Immature natural killer cell (primary cell): ENCODE measurements at places on chromosomes 5 and 9.

GRCh38 chr9:99052815-99053715 lies 51.8 kb upstream of the TGFBR1 start:
- DNase-seq: peak; percentile 49

DNA sequence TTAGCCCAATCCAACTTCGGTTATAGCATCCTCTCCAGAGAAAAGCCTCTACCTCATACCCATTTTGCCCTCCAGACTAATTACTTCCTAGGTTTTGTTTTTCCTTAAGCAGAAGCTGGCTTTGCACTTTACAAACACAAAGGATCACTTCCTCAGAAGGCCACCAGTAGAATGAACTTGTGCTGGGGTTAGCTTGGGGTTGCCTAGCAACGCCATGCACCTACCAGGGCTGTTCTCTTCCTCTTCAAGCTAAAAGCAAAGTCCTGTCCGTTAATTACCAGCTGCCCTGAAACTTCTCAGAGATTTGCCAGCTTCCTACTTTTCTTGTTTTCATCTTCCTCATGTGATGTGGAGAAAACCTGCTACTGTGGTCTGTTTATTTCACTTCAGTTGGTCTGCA lies 132.0 kb upstream of the WWC1 start:
- no peak for DNase-seq

GRCh38 chr5:155850370-155850769 lies 476.6 kb upstream of the SGCD start:
- no peak for DNase-seq

DNA sequence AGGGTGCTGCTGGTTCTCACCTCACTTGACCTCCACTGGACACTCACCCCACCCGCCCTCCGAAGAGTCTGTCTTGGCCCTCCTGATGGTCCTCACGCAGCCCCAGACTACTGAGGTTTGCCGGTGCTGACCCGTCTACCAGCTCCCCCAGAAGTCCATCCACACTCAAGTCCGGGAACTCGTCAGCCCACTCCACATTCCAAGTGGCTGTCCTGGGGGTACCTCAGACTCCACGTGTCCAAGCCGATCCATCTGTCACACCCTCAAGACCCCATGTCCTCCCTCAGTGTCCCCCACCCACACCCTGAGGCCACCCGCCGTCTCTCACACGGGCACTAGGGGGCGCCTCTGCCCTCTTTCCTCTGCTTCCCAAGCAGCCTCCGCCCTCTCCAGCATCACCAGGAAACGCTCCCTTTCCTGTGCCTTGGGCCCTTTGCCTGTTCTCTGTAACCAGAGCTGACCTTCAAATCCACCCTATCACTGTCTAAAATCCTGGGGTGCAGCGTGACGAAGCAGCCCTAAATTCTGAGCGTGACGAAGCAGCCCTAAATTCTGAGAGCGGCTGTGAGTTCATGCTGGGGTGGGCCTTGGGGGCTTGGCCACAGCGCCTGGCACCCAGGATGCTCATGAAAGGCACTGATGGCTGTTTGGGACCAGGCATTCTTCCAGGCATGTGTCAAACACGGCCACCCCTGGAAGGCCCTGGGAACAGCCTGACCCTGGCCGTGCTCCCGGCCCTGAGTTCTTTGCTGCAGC lies 95.7 kb downstream of the KCNT1 start:
- no peak for DNase-seq

DNA sequence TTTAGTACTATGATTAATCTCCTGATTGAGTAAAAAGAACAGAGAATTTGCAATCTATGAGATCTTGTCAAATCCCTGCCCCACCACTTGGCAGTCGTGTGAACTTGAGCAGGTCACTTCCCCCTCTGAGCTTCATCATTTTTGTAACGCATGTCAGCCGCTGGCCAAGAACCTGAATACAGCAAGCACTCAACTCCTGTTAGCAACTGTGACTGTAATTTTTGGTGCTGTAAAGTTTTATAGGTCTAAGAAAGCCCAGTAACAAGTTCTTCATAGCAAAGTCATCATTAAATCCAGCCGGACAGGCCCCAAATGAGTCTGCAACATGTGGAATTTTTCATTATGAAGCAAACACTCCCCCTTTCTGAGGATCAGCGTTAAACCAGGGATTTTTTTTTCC lies 49.4 kb downstream of the DRD1 start:
- DNase-seq: no peak

GRCh38 chr5:31531888-31532547 lies at the start of the genes C5orf22 and DROSHA:
C5orf22 (plus strand) TSS chr5:31532301; CDS start chr5:31532393, 92 bp downstream.
DROSHA (minus strand) TSS chr5:31532093; CDS start chr5:31529059, 3,034 bp downstream.
- peak; percentile 88 for DNase-seq

GRCh38 chr5:114237766-114238165 lies 124.1 kb upstream of the KCNN2 start:
- DNase-seq: no peak

GRCh38 chr5:125311743-125312142 lies 565.3 kb upstream of the ZNF608 start:
- DNase-seq: no peak

DNA sequence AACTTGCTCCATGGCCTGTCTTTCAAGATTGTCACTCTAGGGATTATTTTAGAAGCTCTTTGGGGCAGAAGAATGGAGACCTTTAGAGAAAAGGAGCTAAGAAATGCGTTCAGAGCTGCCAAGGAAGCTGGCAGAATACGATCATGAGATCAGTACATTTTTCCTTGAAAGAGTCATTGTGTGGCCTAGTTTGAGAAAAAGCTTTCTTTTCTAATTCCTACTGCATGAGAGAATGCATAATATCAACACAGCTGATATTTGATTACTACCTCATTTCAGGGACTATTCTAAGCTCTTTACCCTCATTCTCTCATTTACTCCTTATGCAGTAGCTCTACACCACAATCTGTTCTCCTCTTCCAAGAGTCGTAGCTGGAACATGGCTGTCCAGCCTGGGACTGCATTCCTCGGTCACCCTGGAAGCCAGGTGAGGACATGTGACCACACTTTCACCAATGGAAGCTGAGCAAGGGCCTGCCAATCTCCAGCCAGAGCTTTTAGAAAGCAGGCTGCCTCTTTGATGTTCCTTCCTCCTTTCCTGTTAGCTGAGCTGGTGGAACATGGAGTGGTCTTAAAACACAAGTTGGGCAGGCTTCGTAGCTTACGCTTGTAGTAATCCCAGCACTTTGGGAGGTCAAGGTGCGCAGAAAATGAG lies 99.3 kb upstream of the LHFPL2 start:
- no peak for DNase-seq

- DNase-seq: no peak
These were observed 490.4 kb upstream of the ACO1 start for GRCh38 chr9:31894008-31894407.

- no peak for DNase-seq
These were observed 53.9 kb downstream of the RAI14 start for GRCh38 chr5:34709861-34710673.

DNA sequence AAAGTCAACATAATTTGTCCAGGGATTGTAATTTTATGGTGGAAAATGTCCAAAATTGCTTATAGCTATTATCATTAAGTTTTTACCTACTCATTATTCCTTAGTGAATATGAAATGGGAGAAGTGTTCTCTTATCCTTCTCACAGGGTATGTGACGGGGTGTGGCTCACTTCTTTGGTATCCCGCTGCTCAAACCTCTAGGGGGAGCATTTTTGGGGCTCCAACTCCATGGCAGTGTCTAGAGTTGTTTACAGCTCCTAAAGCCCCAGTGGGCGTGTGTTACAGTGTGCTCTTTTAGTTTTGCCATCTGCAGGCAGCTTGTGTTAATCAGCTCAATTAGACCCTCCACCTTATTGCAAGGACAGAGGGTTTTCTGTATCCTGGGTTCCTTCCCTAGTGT lies 89.4 kb downstream of the CDKN2A start:
- DNase-seq: no peak

- DNase-seq: no peak
These were observed 509 bp downstream of the LVRN start for GRCh38 chr5:115962565-115963402.

DNA sequence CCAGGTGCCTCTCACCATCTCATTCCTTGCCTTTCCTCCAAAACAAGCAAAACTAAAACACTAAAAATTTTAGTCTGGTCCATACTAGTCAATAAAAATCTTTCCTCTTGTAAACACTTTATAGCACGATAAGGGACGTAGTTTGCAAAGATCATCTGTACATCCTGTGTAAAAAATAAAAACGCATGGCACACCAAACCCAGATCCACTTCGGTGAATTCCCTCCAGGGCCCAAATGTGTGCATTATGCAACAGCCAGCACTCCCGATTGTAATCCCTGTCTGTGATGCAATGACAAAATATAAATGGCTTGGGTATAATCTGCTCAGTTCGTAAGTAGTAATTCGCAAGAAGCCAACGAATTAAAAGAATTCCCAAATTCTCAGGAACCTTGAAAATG lies 1.4 kb downstream of the FAM169A start:
- no peak for DNase-seq

DNA sequence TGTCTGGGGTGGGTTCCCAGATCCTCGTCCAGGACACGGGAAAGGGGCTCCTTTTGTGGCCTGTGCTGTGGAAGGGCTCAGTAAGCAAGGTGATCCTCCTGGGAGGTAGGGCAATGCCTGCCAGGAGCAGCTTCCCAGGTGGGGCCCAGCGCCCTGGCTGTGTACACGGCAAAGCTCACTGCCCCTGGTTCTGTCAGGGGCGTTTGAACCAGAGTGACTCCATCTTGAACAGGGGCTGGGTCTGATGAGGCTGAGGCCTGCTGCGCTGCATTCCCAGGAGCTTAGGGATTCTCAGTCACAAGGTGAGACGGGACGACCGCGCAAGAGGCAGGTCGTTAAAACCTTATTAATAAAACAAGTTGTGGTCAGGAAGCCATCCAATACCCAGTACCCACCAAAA lies 19.9 kb upstream of the SLC12A7 start:
- DNase-seq: no peak

DNA sequence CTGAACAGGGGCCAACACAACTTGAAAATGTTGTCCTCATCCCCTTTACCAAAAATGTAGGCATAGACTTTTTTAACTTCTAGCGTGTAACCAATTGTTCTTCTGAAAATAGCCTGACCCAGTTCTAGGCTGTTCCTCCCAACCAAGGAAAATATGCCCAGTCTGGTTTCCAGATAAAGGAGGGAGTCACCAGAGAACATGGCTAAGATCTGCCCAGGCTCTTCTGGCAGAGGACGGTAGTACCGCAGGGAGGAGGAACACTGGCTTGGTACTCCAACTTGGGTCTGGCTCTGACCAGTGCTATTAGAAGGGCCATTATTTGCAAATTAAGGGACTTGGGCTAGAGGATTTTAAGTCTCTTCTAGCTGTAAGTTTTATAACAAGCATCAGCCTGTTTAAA lies 63.1 kb downstream of the GRAMD2B start:
- no peak for DNase-seq

GRCh38 chr5:1555808-1556731 lies 32.3 kb upstream of the LPCAT1 start:
- DNase-seq: no peak

DNA sequence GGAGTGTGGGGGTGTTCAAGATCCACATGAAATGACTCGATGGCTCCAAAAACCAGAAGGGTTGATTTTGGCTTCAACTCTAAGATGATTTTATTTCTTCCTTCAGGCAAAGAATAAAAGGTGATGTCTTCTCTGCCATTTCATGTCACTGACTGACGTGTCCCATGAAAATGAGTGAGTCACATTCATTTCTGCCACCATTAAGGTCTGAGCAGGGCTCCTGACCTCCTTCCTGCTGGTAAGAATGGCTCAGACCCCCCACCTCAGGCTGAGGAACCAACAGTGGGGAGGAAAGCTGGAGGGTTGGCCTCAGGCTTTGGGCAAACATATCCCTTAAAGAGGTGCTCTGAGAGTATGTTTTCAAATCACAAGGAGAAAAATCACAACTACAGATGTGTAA lies 53.9 kb upstream of the ZNF354A start:
- DNase-seq: no peak

- no peak for DNase-seq
These were observed 100.0 kb downstream of the FBXO38 start for GRCh38 chr5:148483750-148484149.

DNA sequence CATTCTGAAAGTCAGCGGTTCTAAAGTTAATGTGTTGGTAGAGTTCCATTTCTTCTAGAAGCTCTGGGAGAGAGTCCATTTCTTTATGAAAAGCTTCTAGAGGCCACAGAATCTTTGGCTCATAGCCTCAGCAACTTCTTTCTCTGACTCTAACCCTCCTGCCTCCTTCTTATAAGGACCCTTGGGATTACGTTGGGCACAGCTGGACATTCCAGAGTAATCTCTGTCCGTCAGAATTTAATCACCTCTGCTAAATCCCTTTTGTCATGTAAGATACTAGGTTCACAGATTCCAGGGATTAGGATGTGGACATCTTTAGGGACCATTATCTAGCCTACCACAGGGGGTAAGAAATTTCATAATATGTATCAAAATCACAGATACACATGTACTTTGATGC lies 22.6 kb upstream of the ANKDD1B start:
- no peak for DNase-seq

- no peak for DNase-seq
These were observed 2.5 kb downstream of the ARHGAP26 start for GRCh38 chr5:142772446-142773293.

DNA sequence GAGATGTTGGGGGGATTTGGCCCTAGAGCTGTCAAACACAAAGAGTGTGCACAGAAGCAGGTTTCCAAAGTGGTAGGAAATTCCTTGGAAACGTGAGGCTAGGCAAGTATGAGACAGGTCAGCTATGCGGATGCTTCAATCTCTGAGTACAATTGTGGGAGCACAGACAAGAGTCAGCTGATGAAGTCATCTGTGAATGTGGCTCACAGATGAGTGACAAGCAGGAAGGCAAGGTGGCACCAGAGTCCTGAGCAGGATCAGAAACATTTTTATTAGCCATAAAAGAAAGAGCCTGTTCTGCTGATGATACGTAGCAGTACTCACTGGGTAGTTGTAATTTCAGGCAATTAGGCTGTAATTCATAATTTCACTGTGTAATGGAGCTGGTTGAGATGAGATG lies 117.0 kb downstream of the DCP2 start:
- DNase-seq: no peak

DNA sequence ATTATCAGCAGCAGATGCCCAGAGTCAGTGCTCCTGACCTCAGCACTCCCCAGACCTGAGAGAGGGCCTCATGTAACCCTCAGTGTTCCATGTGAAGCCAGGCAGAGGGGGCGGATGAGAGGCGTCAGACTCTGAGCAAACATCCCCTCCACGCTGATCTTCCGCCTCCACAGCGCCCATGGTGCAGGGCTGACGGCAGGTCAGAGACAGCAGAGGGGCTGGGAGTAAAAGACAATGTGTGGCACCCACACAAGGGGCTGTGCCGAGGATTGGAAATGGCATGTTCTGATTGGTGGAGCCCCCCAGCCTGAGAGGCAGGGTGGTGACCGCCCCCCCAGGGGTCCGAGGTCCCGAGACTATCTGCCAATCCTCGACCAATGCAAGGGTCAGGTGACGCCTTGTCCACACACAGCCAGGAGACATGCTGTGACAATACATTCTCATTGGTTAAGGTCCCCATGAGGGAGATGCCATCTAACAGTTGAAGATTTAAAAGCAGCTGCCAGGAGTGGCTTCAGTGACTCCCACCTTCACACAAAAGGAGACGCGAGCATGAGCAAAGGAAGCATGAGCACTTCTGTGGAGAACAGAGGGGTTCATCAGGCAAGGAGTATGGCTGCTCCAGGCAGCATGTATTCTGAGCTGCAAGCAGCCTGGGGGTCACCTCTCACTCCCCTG lies 19.3 kb upstream of the SLC25A51 start:
- no peak for DNase-seq
